Activated T-cell treated with anti-CD3 and anti-CD28 coated beads for 1 hour (primary cell): ENCODE measurements at places on chromosomes 16 and 17.

- DNase-seq, result peak; percentile 12
Observed at GRCh38 chr16:68800257-68800875, 43.0 kb upstream of the TANGO6 start.

DNA sequence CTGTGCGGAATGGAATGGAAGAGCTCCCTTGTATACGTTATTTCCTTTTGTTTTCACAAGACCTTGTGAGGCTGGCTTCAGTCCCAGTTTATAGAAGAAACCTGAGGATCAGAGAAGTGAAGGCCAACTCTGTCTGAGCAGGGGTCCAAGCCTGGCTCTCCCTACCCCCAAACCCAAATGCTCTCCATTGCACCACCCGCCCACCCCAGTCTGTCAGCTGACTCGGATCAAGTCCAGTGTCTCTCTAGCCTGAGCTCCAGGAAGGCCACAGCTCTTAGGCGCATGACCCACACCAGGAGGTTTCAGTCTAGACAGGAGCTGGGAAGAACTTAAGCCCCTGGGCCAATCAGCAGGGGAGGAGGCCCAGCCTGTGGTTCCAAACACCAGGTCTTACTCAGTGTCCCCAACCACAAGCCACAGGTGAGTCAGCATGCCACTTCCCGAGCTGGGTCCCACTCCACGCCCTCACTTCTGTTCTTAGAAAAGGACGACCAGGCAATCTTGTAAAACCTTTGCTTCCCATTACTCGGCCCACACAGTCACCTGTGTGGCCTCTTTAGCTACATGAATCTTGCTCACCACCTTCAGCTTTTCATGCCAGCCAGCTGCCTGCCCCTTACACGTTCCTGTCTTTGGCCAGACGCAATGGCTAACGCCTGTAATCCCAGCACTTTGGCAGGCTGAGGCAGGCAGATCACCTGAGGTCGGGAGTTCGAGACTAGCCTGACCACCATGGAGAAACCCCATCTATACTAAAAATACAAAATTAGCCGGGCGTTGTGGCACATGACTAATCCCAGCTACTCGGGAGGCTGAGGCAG, 27.8 kb downstream of the TK2 start:
- peak; percentile 74 for DNase-seq

- no peak for DNase-seq
Observed at GRCh38 chr17:81400996-81401722, 5.9 kb downstream of the BAHCC1 start.

- DNase-seq, result no peak
Observed at GRCh38 chr16:86354641-86355513, 155.4 kb upstream of the FOXF1 start.

GRCh38 chr16:64013856-64014255, 1108.0 kb downstream of the CDH11 start:
- DNase-seq, result no peak

DNA sequence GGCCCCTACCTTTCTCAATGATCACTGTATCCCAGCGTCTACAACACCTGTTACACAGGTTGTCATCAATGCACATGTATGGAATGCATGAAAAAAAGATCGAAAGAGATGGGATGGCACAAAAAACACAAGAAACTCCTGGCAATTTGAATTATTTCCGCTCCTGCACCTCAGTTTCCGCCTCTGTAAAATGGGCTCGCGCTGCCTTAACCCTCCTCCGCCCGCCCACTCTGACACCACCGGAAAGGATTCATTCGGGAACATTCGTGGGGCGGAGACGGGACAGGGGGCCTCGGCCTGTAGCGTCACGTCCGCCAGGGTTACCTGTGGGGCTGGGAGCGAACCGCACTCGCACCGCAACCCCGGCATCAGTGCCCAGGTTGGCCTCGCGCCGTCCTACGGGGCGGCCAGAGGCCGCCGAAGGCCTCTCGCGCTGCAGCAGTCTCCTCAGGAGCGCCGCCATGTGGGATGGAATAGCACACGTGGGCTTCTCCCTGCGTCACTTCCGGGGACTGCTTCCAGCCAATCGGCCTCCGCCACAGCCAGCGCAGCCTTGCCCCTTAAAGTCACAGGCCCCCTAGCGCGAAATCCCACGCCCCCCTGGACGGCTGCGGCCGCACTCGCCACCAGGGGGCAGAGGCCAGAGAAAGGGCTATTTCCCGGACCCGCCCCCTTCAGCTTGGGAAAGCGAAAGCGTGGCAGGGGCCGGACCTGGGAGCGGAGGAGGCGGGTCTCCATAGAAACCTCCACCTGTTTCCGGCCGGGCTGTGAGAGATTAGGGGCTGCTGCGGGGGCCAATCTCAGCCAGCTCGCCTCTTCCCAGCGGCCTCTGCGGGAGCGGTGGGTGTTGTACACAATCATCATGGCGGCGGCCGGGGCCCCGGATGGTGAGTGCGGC, at the start of the genes EARS2 and UBFD1:
EARS2 (minus strand) TSS at position 470 of the 898 bp plus-strand sequence; CDS start at position 463, 7 bp downstream.
UBFD1 (plus strand) TSS at position 847 of the 898 bp plus-strand sequence; CDS start at position 863, 16 bp downstream.
- peak; percentile 89 for DNase-seq

DNA sequence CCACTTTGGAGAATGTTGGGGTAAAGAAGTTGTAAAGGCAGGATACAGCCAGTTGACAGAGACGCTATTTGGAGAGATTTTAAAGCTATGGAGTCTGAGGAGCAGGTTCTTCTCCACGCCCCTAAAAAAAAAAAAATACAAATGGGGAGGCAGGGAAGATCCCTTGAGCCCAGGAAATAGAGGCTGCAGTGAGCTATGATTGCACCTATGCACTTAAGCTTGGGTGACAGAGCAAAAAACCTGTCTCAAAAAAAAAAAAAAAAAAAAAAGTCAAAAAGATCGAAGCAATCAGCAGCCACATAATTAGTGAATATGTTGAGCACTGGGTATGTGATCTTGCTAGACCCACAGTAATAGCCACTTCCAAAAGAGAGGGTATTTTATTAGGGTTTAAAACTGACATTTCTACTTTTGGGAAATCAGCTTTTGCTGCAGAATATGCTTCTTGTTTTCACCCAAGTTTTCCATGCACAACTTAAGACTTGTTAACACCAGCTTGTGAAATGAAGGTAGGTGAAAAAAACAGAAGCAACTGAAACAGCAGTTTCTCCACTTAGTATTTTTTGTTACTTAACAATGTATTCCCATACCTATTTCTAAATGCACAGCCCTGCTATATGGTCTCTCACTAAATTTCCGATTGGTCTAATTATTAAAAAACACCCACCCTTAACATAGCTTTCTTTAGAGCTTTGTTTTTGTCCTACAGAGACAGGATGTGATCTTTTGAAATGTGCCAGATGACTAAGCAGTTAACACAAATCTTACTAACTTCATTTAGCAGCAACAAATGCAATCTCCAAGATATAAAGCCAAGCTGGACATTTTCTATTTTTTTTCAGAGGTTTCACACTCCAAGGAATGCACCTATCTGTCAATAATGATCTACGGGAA, 2.5 kb upstream of the ARL6IP1 start:
- no peak for DNase-seq

GRCh38 chr17:35801583-35802224, 6.3 kb upstream of the MMP28 start:
- no peak for DNase-seq

DNA sequence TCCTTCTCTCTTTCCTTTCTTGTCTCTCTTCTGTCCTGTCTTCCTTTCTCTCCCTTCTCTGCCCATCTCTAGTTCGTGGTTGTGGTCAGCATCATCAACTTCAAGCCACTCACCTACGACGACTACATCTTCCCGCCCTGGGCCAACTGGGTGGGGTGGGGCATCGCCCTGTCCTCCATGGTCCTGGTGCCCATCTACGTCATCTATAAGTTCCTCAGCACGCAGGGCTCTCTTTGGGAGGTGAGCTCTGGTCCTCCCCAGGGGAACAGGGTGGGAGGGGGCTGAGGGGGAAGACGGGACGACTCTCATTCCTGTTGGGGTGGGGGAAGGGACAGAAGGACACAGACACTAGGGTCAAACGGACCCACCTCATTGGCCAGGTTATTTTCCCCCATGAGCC, 44.3 kb downstream of the SLC6A2 start:
- no peak for DNase-seq

DNA sequence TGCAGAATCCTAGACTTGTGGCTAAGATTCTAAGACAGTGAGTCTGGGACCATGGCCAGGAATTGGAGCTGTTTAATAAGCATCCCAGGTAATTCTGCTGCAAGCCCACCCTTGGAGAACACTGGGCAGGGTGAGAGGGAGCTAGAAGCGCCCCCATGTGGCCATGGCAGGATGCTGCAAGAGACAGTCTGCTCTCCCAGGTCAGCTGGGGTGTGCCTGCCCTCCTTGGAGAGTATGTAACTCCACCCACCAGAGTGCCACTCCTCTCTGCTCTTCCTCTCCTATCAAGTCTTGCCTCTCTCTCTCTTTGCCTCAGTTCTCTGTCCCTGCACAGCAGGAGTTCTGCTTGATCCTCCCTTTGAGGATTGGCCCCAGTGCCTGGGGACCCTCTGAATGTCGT, 14.9 kb downstream of the RCVRN start:
- no peak for DNase-seq

DNA sequence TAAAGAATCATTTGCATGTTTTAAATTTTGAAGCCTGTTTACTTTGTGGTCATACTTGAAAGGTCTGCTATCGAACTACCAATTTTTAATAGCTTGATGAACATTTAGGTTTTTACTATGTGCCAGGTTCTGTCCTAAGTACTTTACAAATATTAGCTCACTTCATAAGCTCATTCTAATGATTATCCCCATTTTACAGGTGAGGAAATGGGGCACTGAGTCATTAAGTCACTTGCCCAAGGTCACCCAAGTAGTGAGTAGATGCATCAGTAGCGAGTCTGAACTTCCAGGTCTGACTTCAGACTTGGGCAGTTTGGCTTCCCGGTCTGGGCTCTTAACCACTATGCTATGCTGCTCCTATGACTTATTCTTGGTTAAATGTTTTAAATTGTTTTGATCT, 4.0 kb downstream of the NDEL1 start:
- no peak for DNase-seq

GRCh38 chr17:39008633-39009032, 41.4 kb upstream of the FBXO47 start:
- no peak for DNase-seq

GRCh38 chr16:48158296-48158695, 2.5 kb upstream of the ABCC12 start:
- DNase-seq, result no peak

- no peak for DNase-seq
Observed at GRCh38 chr17:36004594-36005108, 3.3 kb upstream of the CCL15 start.

- no peak for DNase-seq
Observed at GRCh38 chr16:66374176-66374575, 7.7 kb downstream of the CDH5 start.

DNA sequence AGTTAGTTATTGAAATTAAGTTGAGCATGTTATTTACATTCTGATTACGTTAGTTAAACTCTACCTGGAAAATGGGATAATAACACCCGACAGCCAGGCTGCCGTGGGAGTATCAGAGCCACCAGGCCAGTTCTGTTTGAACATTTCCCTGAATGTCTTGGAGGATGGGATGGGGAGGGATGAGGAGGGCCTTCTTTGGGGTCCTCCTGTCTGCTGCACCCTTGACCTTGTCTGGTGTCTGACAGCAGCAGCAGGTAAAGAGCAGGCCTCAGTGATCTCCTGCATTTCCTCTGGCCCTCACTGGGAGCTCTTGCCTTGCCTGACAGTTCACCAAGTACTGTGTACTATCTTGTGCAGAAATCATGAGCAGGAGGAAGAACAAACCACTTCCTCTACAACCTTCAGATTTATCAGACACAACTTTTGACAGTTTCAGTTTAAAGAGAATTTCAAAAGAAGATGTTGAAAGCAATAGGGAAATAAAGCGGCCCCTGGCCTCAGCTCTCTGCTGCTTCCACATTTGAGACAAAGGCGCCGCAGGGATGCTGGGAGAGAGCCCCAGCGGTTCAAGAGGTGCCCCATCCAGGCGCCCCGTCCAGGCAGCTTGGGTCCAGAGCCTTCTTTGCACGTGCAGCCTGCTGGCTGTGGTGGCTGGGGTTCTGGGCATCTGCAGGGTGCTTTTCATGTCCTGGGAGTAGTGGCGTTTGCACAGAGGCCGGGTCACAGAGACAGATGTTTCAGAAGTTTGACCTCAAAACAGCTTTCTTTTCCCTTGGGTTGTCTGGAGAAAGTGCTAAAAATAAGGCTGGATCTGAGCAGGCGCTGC, 25.3 kb downstream of the CMIP start:
- no peak for DNase-seq

GRCh38 chr17:47188271-47188875, 722 bp downstream of the CDC27 start:
- DNase-seq, result no peak

- no peak for DNase-seq
Observed at GRCh38 chr16:66920924-66921680, 2.4 kb upstream of the CDH16 start.

DNA sequence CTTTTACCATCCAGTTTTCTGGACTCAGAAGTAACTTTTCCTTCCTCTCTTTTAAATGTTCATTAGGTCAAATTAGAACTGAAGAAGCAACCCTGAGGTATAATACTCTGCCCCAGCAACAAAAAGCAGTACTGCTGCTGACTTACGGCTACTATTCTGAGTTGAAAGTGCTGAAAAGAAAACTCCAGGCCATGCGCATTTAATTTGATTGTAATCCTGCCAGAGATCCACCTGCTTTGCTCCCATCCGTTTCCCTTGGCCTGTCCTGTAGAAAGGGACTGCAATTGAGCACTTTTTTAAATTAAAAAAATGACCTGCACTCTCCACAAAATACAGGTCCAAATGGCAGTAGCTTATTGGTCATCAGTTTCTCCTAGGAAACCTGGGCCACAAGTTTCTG, 61.6 kb downstream of the PITPNC1 start:
- no peak for DNase-seq

DNA sequence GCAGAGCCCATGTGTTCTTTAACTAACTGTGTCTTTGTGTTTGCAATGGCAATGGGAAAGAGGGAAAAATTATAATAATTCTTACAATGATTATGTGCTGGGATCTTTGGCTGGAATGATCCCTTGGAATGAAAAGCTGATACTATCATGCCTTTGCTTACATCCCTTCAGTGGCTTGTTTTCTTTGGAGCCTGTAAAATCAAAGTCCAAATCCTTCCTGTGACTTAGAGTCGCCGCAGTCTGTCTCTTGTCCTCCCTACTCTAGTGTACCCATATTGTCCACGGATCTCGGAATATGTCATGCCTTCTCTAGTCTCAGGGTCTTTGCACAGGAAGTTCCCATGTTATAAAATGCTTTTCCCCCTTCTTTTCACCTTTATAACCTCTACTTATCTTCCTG, 111.7 kb upstream of the MAF start:
- DNase-seq, result no peak

GRCh38 chr17:8979715-8980114, 14.2 kb upstream of the PIK3R5 start:
- DNase-seq, result no peak

GRCh38 chr16:66705790-66706505, 9.4 kb upstream of the CMTM4 start:
- no peak for DNase-seq
